ENCODE measurements at places on chromosomes 12 and 14. TPM values are rescaled to one million over a fixed set of nuclear protein-coding genes. Genes with fewer than 3 reads are reported as not detected.

Gene FAM90A1
- polyA plus RNA-seq: not detected

Gene CDK4
- polyA plus RNA-seq: 43.2 TPM

Gene AQP6
- polyA plus RNA-seq: not detected

Gene CCT2
- polyA plus RNA-seq: 79.9 TPM

Gene MYL6B
- polyA plus RNA-seq: 63.7 TPM

Gene ANG
- polyA plus RNA-seq: 22.2 TPM

Gene TAS2R42
- polyA plus RNA-seq: not detected

Gene METAP2
- 47.6 TPM for polyA plus RNA-seq

Gene PYM1
- 93.9 TPM for polyA plus RNA-seq

Gene MMP19
- polyA plus RNA-seq: 6.0 TPM

Gene CCDC85C
- polyA plus RNA-seq: 49.9 TPM

Gene TAS2R43
- not detected for polyA plus RNA-seq

Gene SSPN
- 3.2 TPM for polyA plus RNA-seq

Gene GPR68
- not detected for polyA plus RNA-seq

Gene PHLDA1
- polyA plus RNA-seq: 6.6 TPM

Gene NOVA1
- 1.8 TPM for polyA plus RNA-seq
